ENCODE measurements at places on chromosomes 11 and 22. TPM values are rescaled to one million over a fixed set of nuclear protein-coding genes. Genes with fewer than 3 reads are reported as not detected.
A peak's percentile ranks its signal among the peaks of the same experiment; 100 is the strongest.

Gene OR6T1
- total RNA-seq, result not detected

- no peak overlapping the region for H3K27ac ChIP-seq
- peaks cover 47% of the 10 kb centered on the region for H3K27me3 ChIP-seq
- no peaks in the 10 kb centered on the region for H3K4me1 ChIP-seq
- no peaks in the 10 kb centered on the region for H3K36me3 ChIP-seq
Observed at GRCh38 chr11:116267146-116267545, 505.6 kb downstream of the BUD13 start.

DNA sequence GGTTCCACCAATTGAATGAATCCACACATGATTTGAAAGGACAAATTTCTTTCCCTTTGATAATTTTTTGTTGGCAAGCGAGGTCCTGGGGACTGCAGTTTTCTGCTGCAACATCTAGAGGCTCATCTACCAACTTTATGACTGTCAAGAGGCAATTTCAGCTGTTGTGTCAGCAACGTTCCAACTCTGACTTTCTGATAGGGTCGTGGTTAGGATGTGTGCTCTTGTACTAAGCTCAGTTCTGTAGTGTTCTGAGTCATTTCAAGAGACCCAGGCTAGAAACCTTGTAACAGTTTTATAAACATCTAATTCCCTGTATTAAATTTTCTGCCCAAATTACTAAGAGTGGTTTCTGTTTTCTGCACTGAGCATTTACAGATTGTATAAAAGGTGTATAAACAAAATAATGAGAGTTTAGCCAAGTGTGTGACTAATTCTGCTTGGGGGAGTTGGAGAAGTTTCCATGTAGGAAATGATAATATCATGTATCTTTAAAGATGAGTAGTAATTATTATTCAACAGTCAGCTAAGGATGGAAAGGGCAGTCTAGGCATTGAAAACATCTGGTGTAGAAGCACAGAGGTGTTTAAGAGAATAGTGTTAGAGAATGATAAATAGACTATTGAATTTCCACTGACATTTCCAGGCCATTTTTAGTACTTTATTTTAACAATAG, 72.2 kb downstream of the RBMXL2 start:
- no peaks in the 10 kb centered on the region for H3K36me3 ChIP-seq
- no peak overlapping the region for H3K27ac ChIP-seq
- H3K4me3 ChIP-seq, result no peak overlapping the region
- no peaks in the 10 kb centered on the region for H3K4me1 ChIP-seq
- no peak for DNase-seq

DNA sequence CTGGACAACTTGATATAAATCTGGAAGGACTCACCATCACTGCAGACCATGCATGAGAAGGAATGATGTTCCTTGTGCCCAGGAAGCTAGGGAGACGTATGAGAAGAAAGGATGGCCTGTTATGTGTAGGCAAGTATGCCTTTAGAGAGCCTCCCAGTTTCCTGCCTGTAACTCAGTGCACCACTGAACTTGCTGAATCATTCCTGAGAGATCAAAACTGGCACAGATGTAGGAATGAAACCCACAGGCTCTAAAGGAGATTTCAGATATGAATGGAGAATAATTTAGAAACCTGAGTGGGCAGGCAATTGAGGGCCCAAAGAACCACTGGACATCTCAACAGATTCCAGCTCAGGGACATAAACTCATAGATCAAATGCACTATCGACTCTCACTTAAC, 38.4 kb upstream of the PRSS23 start:
- no peak overlapping the region for H3K4me3 ChIP-seq
- H3K36me3 ChIP-seq, result no peaks in the 10 kb centered on the region
- H3K4me1 ChIP-seq, result no peaks in the 10 kb centered on the region
- DNase-seq, result no peak
- H3K27me3 ChIP-seq, result peaks cover 4% of the 10 kb centered on the region

- DNase-seq, result no peak
- peak overlapping the region; percentile 16 for H3K27ac ChIP-seq
- H3K36me3 ChIP-seq, result no peaks in the 10 kb centered on the region
- H3K27me3 ChIP-seq, result no peaks in the 10 kb centered on the region
- peak overlapping the region; percentile 54 for H3K4me3 ChIP-seq
Observed at GRCh38 chr11:67351275-67352005, 1.9 kb downstream of the POLD4 start.

Measured in progenitor cell of endocrine pancreas (in vitro differentiated cells).